ENCODE measurements at places on chromosomes 1 and 21.

DNA sequence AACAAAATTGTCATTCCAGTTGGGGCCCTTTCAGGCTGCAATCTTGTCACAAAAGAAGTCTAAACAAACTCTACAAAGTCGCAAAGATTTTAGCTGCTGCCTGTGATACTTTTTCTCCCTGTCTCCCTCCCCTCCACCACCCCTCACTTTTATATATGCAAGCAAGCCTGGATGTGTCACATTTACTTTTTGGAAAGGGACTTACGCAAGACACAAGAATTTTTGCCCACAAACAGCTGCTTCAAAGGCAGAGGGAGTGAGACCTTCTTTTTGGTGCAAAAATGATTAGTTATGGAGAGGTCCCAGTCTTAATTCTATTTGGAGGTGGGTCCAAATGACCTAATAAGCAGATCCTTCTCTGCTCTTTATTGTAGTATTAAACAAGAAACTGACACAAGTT lies 22.9 kb upstream of the RALGPS2 start:
- DNase-seq, result no peak

DNA sequence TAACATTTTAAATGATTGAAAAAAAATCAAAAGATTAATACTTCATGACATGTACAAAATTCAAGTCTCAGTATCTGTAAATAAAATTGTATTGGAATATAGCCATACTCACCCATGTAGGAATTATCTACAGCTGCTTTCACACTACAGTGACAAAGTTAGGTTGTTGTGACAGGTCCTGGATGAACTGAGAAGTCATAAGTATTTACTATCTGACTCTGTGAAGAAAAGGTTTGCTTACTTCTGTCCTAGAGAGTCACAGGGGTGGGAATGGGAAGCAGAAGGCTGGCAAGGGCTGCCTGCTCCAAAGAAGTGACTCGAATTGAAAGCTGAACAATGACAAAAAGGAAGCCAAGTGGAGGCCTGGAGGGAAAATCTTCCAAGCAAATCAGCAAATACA lies 155.2 kb downstream of the SLC30A10 start:
- DNase-seq, result no peak

- no peak for DNase-seq
Measured at GRCh38 chr1:111621050-111621449, 1.5 kb downstream of the RAP1A start.

GRCh38 chr21:17699524-17700189 lies 87.0 kb upstream of the BTG3 start:
- DNase-seq, result no peak

Measured in GM10248 (cell line).